ENCODE measurements at places on chromosomes 11 and 22.

DNA sequence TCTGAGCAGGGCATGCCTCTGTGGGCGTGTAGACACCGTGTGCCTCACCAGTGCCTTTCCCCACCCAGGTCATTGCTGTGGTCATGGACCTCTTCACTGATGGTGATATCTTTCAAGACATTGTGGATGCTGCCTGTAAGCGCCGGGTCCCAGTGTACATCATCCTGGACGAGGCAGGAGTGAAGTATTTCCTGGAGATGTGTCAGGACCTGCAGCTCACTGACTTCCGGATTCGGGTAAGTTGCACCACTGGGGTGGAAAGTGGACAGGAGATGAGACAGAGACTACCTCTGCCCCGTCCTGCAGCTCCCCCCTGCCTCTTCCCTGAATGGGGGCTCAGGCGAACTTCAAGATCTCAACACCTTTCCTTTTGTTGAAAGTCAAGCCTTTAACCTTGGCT is 24.3 kb downstream of the FAM83F start:
- DNase-seq = no peak

- no peak for DNase-seq
These were observed 228.6 kb downstream of the BRD1 start for GRCh38 chr22:49599039-49599438.

- DNase-seq = no peak
These were observed 29.5 kb downstream of the SLC22A12 start for GRCh38 chr11:64620381-64620971.

DNA sequence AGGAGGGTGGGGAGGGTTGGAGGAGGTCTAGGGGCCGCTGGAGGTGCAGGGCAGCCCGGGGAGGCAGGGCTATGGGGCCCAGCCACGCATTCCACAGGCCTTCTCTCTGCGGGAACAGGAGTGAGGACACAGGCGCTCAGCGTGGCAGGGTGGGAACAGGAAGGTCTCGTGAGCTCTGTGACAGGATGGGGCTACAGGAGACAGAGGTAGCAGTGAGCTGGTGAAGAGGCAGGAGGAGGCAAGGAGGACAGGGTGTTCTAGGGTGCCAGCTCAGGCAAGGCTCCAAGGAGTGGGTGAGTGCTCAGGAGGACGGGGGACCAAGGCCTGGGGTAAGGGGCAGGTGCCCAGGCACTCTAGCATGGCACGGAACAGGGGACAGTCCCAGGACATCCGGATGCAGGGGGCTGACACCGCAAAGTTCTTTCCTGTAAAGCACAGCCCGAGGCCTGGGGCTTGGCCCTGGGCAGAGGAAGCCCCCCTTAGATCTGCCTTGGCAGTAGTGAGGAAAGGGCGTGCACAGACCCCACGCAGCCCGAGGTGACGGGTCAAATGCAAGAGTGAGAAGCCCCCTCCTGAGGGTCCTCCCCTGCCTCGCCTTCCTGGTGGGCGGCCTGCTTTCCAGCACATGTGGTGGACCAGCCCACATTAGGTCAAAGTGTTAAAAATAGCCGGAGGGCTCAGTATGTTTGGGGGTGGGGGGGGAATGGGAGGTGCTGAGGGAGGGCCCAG is 4.7 kb upstream of the NEAT1 start:
- no peak for DNase-seq

GRCh38 chr11:122422682-122423081 is 232.8 kb upstream of the UBASH3B start:
- DNase-seq = no peak

DNA sequence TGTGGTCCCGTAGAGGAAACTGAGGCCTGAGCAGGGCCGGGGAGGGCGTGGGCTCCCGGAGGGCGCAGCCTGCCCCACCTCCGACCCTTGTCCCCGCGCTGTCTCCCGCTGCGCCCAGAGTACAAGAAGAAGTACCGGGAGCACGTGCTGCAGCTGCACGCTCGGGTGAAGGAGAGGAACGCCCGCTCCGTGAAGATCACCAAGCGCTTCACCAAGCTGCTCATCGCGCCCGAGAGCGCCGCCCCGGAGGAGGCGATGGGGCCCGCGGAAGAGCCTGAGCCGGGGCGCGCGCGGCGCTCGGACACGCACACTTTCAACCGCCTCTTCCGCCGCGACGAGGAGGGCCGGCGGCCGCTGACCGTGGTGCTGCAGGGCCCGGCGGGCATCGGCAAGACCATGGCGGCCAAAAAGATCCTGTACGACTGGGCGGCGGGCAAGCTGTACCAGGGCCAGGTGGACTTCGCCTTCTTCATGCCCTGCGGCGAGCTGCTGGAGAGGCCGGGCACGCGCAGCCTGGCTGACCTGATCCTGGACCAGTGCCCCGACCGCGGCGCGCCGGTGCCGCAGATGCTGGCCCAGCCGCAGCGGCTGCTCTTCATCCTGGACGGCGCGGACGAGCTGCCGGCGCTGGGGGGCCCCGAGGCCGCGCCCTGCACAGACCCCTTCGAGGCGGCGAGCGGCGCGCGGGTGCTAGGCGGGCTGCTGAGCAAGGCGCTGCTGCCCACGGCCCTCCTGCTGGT is 1.9 kb downstream of the NLRP6 start:
- DNase-seq = peak; percentile 18

DNA sequence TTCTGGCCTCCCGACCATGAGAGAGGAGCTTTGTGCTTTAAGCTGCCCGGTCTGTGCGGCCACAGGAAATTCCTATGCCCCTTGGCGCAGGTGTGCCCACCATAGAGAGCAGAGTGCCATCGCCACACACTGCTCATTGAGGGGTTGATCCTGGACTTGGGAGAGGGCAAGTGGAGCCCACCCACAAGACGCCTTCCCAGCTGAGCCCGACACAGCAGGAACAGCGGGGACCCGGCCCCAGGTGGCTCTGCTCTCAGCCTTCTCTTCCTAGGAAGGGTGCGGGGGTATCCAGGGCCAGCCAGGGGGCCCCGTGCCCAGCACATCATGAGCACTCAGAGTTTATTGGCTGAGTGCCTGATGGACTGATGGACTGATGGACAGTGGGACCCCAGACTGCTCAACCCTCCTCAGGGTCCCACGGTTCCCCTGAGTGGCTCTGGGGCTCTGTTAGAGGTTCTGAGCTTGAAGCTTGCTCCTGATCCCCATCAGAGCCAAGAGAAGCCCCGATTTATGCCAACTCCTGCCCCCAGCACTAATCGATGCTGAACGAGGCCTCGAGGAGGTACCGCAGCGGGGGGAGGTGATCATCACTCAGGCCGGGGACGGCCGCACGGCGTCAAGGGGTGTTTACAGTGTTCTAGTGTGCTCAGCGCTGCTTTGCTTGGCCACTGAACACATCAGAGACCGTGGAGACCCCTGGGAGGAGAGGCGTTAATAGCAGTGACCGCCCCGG is 13.5 kb upstream of the MRGPRD start:
- no peak for DNase-seq

DNA sequence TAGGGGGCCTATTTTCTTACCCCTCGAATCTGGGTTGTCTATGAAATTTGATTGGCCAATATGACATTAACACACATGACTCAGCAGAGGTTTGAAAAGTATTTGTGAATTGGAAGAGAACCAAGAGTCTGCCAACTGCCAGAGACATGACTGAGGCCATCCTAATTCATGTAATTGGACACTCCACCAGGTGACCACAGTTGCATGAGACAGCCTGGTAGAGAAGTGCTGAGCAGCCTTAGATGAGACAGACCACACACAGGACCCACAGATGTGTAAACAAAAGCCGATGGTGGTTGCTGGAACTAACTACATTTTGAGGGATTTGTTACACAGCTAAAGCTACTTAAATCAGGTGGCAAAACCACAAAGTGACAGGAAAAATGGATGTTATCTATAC is 855 bp upstream of the MS4A5 start:
- DNase-seq = no peak

- no peak for DNase-seq
These were observed 194.0 kb upstream of the KIRREL3 start for GRCh38 chr11:127194521-127194920.

DNA sequence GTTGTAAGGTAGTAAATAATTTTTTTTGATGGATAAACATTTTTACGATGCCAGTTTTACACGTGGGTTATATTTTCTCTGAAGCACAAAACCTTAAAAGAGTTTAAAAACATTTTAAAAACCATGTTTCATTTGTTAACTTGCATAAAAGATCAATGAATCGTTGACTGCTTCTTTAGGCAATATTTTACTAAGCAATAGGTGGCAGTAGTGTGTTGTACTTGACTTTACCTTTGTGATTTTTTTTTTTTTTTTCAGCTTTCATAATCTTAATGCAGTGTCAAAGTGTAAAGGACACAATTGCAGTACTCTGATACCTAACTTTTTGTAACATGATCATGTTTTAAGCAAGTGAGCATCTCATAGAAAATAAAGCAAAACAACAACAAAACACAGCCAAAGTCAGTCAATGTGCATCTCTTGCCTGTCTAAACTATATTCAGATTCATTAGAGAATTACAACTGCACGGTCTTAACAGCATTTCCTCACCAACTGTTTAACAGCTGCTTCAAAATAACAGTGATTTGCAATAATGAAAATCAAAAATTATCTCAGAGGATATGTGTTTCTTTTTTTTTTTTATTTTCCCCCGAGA is 27.7 kb downstream of the DNAJC24 start:
- DNase-seq = peak; percentile 41

- DNase-seq = peak; percentile 23
These were observed 10.9 kb upstream of the CCND1 start for GRCh38 chr11:69630017-69630416.

DNA sequence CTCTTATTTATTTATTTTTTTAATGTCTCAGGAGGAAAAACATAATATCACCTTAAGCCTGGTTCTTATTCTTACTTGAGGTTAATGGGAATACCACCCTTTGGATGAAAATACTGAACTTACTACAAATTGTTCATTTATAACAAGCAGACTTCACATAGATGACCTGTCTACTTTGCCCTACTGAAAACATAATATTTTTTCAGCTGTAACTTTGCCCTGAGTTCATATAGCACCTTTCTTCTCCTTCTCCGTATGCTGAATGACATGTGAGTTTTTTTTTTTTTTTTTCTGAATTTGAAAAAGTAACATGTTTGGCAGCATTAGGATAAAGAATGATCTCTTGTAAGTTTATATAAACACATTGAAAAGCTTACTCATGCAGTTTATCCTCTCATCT is 186.8 kb downstream of the TMEM135 start:
- DNase-seq = no peak

DNA sequence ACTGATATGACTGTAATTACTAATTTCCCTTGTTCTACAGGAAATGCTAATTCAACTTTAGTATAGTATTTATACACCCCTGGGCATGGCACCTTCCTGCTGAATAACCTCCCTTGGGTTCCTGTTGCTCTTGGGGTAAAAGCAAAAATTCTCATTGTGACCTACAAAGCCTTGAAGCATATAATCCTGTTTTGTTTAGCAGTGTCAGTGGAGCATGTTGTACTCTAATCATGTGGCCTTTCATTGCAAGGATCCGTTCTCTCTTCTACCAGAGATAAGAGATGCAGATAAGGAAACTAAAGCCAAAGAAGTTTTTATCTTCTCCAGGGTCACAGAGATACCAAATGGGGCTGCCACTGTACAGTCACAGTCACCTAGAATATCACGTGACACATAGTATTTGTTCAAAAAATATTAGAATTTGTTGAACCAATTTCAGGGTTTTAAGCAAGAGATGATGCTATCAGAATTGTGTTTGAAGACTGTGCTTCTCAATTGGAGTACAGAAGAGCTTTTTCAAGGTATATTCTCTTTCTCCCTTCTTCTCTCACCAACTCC is 25.1 kb downstream of the CSRP3 start:
- DNase-seq = no peak

GRCh38 chr11:75477614-75477935 is 44.6 kb upstream of the KLHL35 start:
- no peak for DNase-seq

- DNase-seq = no peak
These were observed 15.8 kb downstream of the MYEOV start for GRCh38 chr11:69309631-69310280.

DNA sequence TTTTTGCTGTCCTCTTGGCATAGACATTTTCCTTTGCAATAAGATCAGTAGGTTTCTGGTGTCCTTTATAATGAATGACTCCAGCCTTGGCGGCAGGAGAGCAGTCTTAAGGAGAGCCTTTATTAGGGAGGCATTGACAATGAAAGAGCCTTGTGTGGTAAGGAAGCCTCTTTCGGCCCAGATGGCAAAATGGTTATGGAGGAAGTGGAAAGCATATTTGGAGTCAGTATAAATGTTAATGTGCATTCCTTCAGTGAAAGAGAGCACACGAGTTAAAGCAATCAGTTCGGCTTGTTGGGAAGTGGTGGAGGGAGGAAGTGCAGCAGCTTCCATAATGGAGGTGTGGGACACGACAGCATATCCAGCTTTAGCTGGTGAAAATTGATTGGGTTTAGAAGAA is 18.1 kb upstream of the ANO1 start:
- no peak for DNase-seq

GRCh38 chr22:20514658-20515406 is 7.4 kb downstream of the MED15 start:
- DNase-seq = peak; percentile 93

GRCh38 chr22:19608003-19608690 is 83.9 kb upstream of the CLDN5 start:
- DNase-seq = no peak

GRCh38 chr11:996681-997080 is 39.8 kb downstream of the MUC6 start:
- DNase-seq = no peak

- DNase-seq = no peak
These were observed 17.1 kb downstream of the PATZ1 start for GRCh38 chr22:31329029-31329428.

DNA sequence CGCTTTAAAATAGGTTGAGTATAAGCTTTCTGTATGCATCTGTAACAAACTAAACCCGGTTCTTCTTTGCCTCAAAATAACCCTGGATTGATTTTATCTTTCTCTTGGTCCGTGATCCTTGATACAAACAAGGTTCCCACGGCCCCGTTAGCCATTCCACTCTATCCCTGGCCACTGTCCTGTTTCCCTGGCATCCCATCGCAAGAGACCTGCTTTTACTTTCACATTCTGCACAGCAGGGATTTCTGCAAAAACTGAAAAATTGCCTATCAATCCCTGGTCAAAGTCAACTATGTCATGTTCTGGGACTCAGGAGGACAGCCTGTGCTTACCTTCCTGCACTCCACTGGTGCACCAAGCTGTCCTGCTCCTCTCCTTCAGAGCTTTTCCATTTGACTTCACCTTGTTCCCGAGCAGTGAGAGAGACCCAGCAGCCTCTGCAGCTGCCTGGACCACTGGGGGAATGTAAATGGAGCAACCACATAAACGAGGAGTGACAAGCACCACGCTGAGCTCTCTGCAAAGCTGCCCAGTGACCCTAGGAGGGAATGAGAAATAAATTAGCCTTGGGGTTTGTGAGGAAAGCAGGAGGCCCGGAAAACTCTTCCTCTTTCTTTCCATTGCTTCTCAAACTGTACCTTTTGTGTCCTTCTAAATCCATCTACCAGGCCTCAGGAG is 175.9 kb downstream of the NTM start:
- no peak for DNase-seq

- DNase-seq = no peak
These were observed 16.8 kb downstream of the TRMU start for GRCh38 chr22:46352276-46352675.

GRCh38 chr11:1134848-1135445 is 22.8 kb upstream of the MUC5AC start:
- no peak for DNase-seq
